Chondrocyte (in vitro differentiated cells): ENCODE measurements at places on chromosomes 1 and 21.

GRCh38 chr21:38067086-38067739 lies 151.0 kb upstream of the KCNJ6 start:
- H3K4me3 ChIP-seq, result no peak overlapping the region
- no peaks in the 10 kb centered on the region for H3K4me1 ChIP-seq
- H3K36me3 ChIP-seq, result no peaks in the 10 kb centered on the region
- DNase-seq, result no peak

- H3K4me1 ChIP-seq, result peaks cover 73% of the 10 kb centered on the region
- DNase-seq, result no peak
- H3K4me3 ChIP-seq, result no peak overlapping the region
Observed at GRCh38 chr1:235919833-235920441, 53.2 kb upstream of the LYST start.

DNA sequence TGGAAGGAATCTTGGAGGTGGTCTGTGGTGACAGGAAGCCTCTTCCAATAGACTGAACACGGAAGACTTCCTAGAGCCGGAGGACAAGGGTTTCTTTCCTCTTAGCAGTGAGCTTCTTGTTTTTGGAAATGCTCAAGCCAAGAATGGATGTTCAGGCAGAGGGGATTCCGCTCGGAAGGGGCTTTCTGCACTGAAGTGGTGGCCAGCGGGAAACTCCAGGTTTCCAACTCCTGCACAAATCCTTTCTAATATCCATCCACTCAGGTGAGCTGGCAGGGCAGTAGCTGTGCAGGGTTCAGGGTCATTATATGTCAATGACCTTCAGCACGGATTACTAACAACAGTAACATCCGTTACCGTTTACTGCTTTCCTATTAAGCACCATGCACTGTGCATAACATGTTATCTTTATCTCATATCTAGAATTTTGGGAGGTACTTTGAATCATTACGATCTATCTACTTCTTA lies 573 bp upstream of the CPT2 start:
- DNase-seq, result no peak
- H3K36me3 ChIP-seq, result no peaks in the 10 kb centered on the region
- peak overlapping the region; percentile 84 for H3K27ac ChIP-seq
- peak overlapping the region; percentile 97 for H3K4me3 ChIP-seq
- H3K27me3 ChIP-seq, result no peaks in the 10 kb centered on the region

GRCh38 chr21:39117440-39117970 lies 65.7 kb downstream of the PSMG1 start:
- H3K27me3 ChIP-seq, result no peaks in the 10 kb centered on the region
- H3K4me1 ChIP-seq, result peaks cover 44% of the 10 kb centered on the region
- H3K4me3 ChIP-seq, result no peak overlapping the region
- peaks cover 2% of the 10 kb centered on the region for H3K36me3 ChIP-seq
- DNase-seq, result no peak

DNA sequence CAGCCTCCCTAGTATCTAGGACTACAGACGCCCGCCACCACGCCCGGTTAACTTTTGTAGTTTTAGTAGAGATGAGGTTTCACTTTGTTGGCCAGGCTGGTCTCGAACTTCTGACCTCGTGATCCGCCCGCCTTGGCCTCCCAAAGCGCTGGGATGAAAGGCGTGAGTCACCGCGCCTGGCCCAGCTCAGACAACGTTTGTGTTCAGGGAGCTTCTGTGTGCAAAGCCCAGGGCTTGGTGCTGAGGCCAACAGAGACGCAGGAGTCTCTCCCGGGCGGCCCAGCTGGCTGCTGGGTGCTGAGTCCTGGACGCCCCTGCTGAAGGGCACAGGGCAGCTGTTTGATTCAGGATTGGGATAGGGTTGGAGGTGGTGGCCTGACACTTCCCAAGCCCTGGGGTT lies 3.0 kb downstream of the PRKCZ start:
- peaks cover 4% of the 10 kb centered on the region for H3K4me1 ChIP-seq
- no peak overlapping the region for H3K4me3 ChIP-seq
- no peak overlapping the region for H3K27ac ChIP-seq
- no peaks in the 10 kb centered on the region for H3K36me3 ChIP-seq

DNA sequence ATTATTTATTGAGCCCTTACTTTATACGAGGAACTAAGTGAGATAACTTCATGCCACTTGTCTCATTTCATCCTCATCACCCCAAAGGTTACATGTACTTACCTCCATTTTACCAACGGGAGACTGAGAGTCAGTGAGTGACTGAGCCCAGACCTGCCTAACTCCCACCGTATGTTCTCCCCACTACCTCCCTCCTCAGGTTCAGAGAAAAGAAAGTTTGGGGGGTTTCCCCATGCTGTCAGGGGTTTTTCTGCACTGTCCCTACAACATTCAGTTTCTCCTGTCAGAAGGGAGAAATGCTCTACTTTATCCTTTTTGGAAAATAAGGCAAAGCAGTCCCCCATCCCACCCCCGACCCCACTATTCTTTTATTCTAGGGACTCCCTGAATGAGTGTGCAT lies 32.9 kb downstream of the FAM78B start:
- peaks cover 2% of the 10 kb centered on the region for H3K27me3 ChIP-seq
- H3K4me3 ChIP-seq, result no peak overlapping the region
- H3K4me1 ChIP-seq, result no peaks in the 10 kb centered on the region

GRCh38 chr1:164983023-164983650 lies 373.4 kb downstream of the LMX1A start:
- H3K27ac ChIP-seq, result no peak overlapping the region
- no peak for DNase-seq
- no peaks in the 10 kb centered on the region for H3K36me3 ChIP-seq
- H3K27me3 ChIP-seq, result peaks cover 14% of the 10 kb centered on the region
- no peaks in the 10 kb centered on the region for H3K4me1 ChIP-seq

DNA sequence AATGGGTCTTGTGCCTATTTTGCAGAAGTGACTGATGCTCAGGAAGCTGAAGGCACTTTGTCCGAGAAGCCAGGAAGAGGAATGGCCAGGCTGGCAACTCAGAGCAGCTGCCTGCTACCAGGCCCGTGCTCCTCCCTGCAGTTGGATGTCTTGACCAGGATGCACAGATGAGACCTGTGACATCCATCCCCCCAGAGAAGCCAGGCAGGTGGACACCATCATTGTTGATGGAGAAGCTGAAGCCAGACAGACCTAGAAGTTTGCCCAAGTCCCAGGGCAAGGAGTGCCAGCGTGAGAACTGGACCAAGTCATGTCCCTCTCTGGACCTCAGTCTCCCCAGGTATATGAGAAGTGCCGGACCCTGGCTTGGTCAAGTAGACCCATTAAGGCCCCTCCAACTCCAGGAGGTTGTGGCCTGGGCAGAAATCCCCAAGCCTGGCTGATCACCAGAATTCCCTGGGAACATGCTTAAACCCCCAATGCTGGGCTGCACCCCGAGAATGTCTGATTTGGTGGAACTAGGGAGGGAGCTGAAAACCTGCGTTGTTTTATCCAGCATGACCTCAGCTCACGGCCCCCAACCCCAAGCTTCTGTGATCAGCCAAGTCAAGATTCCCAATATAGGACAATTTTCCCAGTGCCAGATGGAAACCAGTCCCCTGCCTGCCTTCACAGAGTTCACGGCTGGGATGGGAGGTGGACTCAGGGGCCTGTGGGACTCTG lies 82.4 kb downstream of the CAMK2N1 start:
- H3K4me1 ChIP-seq, result peaks cover 13% of the 10 kb centered on the region
- H3K36me3 ChIP-seq, result no peaks in the 10 kb centered on the region
- H3K27me3 ChIP-seq, result peaks cover 36% of the 10 kb centered on the region
- no peak overlapping the region for H3K4me3 ChIP-seq
- DNase-seq, result peak; percentile 36

GRCh38 chr1:66563941-66564630 lies 30.1 kb downstream of the SGIP1 start:
- DNase-seq, result no peak
- H3K27me3 ChIP-seq, result no peaks in the 10 kb centered on the region
- H3K4me3 ChIP-seq, result peak overlapping the region; percentile 26
- peaks cover 9% of the 10 kb centered on the region for H3K36me3 ChIP-seq
- peak overlapping the region; percentile 93 for H3K27ac ChIP-seq

GRCh38 chr1:35762141-35762540 lies 7.6 kb downstream of the CLSPN start:
- no peak overlapping the region for H3K27ac ChIP-seq
- no peak overlapping the region for H3K4me3 ChIP-seq
- no peaks in the 10 kb centered on the region for H3K27me3 ChIP-seq
- H3K4me1 ChIP-seq, result no peaks in the 10 kb centered on the region
- H3K36me3 ChIP-seq, result peaks cover 3% of the 10 kb centered on the region

GRCh38 chr1:79874289-79874688 lies 867.8 kb upstream of the ADGRL4 start:
- no peak overlapping the region for H3K4me3 ChIP-seq
- no peak for DNase-seq
- H3K27me3 ChIP-seq, result no peaks in the 10 kb centered on the region
- peaks cover 8% of the 10 kb centered on the region for H3K4me1 ChIP-seq
- H3K27ac ChIP-seq, result no peak overlapping the region

DNA sequence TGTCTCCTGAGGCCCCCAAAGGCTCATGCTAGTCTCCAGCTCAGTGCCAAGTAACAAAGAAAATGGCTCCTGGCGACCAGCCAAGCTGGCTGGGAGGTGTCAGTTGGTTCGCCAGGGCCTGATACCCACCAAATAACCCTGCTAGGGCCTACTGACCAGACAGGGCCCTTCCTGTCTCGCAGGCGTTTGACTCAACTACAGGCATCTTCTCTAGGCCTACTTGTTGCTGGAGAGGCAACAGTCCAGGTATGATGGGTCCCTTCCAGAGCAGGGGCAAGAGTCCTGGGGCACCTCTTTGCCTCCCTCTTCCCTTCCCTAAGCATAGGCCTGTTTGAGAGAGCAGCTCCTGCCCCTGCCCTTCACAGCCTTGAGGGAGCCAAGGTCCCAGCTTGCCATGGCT lies 147.9 kb upstream of the VANGL1 start:
- peaks cover 50% of the 10 kb centered on the region for H3K4me1 ChIP-seq
- no peak for DNase-seq
- H3K4me3 ChIP-seq, result no peak overlapping the region

DNA sequence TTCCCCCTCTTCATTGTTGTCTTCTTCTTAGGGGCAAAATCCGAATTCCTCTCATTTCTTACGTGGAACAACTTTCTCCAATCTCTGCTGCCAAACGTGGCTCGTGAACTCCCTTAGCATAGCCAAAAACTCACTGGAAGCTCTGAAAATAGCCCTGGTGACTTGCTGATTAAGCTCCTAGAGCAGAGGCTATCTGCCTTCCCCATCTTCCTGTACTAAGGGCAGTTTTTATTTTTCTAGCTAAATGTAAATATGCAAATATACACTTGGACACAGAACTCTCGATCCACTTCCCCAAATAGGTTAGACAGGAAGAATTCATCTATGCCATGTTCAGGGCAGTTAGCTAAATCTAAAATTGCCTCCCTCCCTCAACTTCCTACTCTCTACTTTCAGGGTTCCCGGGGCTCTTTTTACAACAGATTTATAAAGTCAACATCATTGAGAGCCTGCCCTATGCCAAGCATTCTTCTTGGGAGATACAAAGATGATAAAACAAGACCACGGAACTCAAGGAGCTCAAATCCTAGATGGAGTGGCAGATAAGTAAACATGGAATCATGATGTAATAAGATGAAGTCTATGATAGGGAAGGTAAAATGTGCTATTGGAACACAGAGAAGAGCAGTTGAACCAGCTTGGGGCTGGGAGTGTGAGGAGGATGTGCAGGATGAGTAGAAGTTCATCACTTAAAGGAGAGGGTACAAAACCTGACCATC lies 59.4 kb upstream of the FMOD start:
- H3K4me1 ChIP-seq, result peaks cover 43% of the 10 kb centered on the region
- H3K4me3 ChIP-seq, result no peak overlapping the region
- peaks cover 7% of the 10 kb centered on the region for H3K36me3 ChIP-seq
- no peak overlapping the region for H3K27ac ChIP-seq
- peaks cover 2% of the 10 kb centered on the region for H3K27me3 ChIP-seq
- DNase-seq, result no peak

- DNase-seq, result no peak
- no peaks in the 10 kb centered on the region for H3K36me3 ChIP-seq
- H3K27ac ChIP-seq, result no peak overlapping the region
- peaks cover 28% of the 10 kb centered on the region for H3K4me1 ChIP-seq
Observed at GRCh38 chr1:52679048-52679447, 19.1 kb downstream of the COA7 start.

GRCh38 chr1:203346060-203346768 lies 4.7 kb downstream of the FMOD start:
- peaks cover 13% of the 10 kb centered on the region for H3K27me3 ChIP-seq
- H3K4me3 ChIP-seq, result no peak overlapping the region
- no peak overlapping the region for H3K27ac ChIP-seq
- H3K4me1 ChIP-seq, result peaks cover 24% of the 10 kb centered on the region
- no peak for DNase-seq

DNA sequence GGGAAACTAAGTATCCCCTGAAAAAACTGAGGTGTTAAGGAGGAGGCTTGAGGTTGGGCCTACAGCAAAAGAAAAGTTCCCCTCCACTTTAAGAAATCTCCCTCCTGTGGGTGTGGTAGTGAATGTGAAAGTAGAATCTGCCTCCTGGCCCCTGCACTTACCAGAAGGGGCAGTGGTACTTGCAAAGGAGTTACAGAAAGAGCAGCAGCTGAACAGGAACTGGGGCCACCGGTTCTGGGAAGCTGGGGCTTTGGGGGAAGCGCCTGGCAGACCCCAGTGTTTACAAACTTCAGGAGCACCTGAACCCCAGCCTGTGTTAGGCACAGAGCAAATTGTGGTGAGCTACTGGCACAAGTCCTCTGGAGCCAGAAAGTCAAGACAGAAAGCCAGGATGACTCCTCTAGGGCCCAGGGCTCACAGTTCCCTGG lies 250.2 kb upstream of the FGGY start:
- H3K4me1 ChIP-seq, result peaks cover 15% of the 10 kb centered on the region
- H3K36me3 ChIP-seq, result no peaks in the 10 kb centered on the region
- no peaks in the 10 kb centered on the region for H3K27me3 ChIP-seq
- no peak for DNase-seq
- no peak overlapping the region for H3K4me3 ChIP-seq

- H3K27ac ChIP-seq, result no peak overlapping the region
- no peaks in the 10 kb centered on the region for H3K27me3 ChIP-seq
- H3K4me3 ChIP-seq, result no peak overlapping the region
- no peaks in the 10 kb centered on the region for H3K36me3 ChIP-seq
- no peak for DNase-seq
Observed at GRCh38 chr1:98947071-98947470, 57.6 kb downstream of the PLPPR5 start.

- DNase-seq, result no peak
- no peaks in the 10 kb centered on the region for H3K36me3 ChIP-seq
Observed at GRCh38 chr1:100861379-100861778, 33.3 kb downstream of the EXTL2 start.

DNA sequence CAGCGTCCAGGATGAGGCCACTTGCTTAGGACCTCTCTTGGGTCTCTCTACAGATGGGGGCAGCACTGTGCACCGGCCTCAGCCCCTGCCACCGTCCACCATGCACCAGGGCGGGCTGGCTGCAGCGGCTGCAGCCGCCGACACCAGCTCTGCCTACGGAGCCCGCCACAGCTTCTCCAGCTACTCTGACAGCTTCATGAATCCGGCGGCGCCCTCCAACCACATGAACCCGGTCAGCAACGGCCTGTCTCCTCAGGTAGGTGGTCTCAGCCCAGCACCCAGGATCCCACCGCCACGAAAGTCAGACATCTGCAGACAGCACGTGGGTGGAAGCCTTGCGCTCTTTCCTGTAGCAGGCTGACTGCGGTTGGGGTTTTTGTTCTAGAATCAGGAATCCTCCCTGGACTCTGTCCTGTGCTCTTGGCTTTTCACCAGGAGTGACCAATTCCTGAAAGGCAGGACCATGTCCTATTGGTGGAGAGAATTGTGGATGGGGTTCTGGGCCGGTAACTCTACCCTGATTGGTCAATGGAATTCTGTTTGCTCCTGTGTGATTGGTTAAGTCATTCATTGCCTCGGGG lies 72.5 kb downstream of the PAX7 start:
- H3K4me1 ChIP-seq, result no peaks in the 10 kb centered on the region
- peaks cover 40% of the 10 kb centered on the region for H3K27me3 ChIP-seq
- no peak for DNase-seq
- no peak overlapping the region for H3K4me3 ChIP-seq
- no peaks in the 10 kb centered on the region for H3K36me3 ChIP-seq
